ENCODE measurements at places on chromosomes 12 and 14.

DNA sequence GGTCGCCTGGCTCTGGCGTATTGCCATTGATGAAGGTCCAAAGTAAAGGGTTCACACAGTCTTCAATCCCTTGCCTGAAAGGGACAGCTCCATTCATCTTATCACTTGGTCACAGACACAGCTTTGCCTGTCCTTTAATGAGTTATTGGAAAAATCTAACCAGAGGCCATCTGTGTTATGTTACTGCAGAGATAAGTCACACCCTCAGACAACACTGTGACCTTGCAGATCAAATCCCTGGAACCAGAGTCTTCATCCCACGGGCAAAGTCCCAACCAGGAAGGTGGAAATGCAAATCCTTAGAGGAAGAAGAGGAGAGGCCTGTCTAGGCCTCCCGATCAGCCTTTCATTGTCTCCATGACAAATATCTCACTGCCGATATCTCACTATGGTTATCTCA, 68.3 kb upstream of the SCN8A start:
- no peak for DNase-seq

- no peak for DNase-seq
Observed at GRCh38 chr14:53491256-53491883, 338.2 kb upstream of the DDHD1 start.

DNA sequence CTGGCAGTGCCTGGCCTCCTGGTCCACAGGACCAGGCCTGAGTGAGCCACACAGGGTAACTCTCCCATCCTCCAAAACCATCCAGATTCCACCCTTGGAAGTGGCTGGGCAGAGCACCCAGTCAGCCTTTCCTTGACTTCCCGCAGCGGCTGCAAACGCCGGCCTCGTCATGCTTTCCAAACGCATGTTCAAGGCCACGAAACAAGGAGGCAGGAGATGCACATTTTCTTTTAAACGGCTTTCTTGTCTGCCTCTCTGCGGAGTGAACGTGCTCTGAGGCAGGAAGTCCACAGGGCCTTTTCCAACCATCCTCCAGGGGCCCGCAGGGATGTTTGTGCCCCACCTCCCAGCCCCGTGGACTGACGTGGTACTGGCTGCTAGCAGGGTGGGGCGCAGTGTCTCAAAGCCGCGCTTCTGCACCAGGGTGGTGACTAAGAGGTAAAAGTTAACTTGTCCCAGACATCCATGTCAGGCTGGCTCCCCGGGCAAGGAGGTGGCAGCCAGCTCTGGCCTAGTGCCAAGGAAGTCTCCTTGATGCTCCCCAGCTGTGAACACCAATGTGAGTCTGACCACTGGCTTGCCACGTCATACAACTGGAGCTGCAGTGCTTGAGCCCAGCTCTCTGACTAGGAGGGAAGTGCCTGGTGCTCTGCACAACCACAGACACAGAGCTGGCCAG, 45.0 kb downstream of the KCNA5 start:
- no peak for DNase-seq

DNA sequence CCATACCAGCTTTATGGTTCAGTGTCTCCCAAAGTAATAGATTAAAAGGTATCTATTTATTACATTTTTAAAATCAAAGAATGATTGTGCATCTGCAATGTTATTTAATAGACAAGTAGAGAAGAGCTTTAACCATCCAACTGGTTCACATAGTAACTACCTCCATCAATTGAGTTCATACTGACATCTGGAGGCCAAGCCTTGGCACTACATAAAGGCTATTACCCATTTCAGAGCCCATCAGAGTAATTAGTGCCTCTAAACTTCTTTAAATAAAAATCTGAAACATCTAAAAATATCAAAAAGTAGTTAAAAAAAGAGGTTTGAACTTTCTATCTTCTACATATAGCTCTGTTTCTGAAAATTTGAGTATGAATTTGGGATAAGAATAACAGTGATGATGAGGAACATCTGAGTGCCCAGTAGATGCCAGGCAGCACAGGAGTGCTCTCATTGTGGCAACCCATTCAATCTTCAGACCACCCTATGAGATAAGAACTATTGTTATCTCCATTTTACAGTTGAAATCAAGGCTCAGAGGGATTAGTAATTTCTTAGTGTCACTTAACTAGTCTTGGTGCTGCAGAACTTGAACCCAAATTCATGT, 132.9 kb upstream of the DAAM1 start:
- no peak for DNase-seq

DNA sequence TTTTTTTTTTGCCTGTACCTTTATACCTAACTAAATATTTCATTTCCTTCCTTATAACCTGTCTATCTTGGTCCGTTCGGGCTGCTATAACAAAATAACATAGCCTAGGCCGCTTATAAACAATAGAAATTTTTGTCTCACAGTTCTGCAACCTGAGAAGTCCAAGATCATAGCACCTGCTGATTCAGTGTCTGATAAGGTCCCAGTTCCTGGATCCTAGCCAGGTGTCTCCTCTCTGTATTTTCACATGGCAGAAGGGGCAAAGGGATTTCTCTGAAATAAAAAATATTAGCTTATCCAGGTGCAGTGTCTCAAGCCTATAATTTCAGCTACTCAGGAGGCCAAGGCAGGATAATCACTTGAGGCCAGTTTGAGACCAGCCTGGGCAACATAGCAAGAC, 1046.6 kb upstream of the USP15 start:
- DNase-seq, result no peak

DNA sequence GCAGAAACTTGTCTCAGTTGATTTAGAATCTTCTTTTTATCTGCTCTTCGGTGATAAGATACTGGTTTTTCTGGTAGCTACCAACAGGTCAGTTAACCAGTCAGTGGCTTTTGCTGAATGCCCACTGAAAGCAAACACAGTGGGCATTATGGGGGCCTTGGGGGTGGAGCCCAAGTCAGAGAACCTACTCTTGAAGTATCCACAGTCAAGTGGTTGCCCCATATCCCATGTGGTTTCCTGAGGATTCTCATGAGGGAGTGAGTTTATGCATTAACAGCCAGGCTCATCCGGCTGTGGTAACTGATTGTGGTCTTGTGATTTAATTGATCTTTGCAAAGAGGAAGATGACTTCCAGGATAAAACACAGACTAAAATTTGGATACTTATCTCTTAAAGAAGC, 83.7 kb downstream of the ST8SIA1 start:
- DNase-seq, result no peak

- no peak for DNase-seq
Observed at GRCh38 chr14:95677179-95677835, 8.9 kb upstream of the TCL1B start.

DNA sequence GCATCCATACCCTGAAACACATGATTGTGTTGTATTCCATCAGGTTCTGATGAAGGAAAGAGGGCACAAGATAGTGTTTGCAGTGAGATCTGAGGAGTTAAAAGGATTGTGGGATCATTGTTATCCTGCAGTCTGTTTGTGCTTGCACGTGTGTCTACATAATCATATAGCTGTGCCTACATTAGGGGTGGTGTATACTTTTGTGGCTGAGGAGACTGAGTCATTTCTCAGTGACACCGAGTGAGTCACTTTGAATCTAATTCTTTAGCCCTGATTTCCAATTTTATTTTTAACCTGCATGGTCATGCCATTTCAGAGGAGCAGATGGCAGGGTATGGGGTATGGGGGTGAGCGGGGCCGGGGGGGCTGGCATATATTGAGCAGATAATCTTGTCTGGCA, 133.2 kb downstream of the ANO4 start:
- DNase-seq, result no peak

DNA sequence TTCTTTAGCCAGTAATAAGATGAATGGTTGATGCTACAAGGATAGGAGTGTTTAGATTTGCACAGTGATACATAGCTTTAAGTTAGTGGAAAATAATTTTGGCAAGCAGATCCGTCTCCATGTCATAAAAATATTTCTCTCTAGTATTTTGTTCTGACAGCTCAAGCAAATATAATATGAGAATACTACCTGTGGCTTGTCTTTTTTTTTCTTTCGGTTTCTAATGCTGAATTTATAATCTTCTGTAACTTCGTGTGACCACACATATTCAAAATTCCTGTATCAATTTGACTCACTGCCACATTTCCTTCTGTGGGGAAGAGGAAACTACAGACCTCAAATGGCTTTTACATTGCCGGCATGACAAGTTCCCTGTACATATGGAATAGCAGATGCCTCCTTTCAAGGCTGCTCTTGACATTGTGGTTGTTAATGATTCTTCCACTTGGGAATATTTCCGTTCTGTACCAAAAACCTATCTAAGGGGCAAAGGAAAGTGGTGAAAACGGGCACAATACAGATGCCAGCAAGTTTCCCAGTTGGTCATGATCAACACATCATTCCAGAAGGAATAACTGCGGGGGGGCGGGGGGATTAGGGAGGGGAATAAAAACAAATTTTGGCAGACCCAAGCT, 103.6 kb upstream of the CCDC91 start:
- no peak for DNase-seq

DNA sequence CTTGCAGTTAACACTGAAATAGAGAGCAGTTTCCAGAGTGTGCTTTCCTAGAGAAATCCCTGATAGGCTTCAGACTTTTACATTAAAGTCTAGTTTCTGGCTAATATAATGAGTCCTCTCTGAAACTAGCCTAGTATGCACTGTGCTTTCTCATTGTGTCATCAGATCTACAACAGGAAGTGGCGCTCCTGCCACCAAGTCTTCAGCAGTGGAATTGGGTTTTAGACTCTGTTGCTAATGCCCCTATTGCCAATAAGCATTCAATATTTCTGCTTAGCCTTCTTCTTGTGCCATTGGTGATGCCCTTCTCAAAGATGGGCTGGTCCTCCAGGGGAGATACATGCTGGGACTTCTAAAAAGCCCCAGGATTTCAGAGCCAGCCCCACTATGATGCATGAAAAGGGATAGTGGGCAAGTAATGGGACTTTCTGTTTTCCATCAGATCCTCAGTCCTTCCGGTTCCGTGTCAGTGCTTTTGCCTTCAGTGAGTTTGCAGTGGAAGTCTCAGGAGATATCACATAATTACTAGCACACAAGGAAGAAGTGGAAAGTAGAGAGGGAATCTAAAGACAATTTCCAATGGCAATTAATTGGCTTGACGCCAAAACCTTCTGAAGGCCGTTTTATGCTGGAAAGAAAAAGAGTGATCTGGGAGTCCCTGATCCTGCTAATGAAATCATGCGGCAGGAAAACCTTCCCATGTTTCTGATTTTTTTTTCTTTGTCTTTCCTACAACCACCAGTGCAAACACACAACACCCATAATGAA, 50.0 kb downstream of the SSPN start:
- DNase-seq, result no peak

All from activated CD4-positive, CD25-positive, alpha-beta regulatory T cell (primary cell).